ENCODE measurements at places on chromosomes 12 and 14.

DNA sequence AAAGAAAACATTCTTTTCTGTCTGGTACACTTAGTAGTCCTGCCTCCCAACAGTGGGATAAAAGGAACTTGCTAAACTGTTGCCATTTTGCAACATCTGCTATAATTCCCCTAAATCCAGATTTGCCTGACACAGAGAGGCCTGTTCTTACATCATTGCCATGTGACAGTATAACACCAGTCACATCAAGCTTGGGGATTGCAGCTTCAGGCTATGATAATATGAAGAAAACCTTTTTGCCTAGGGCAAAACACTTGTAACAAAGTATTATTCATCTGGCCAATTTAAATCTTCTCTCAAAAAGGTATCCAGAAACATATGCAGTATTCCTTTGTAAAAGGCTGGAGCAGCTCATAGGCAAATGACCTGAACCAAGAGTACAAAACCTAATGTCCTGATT, 80.9 kb upstream of the OTX2 start:
- no peak for DNase-seq

DNA sequence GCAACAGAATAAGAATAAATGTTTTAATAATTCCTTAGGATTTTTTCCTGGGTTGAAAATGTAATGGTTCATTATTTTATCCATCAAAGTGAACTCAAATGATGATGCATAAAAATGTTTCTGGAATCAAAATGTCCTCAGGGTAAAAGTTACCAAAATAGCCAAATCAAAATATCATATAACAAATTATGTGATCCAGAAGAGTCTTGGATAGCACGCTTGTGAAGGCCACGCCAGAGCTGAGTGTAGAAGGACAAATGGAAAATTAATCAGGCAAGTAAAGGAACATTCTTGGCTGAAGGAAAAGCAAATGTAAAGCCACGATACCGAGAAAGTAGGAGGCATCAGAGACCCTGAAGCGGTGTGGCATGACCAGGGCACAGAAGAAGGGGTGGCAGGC, 169.2 kb downstream of the CAPZA3 start:
- DNase-seq: no peak

- peak; percentile 20 for DNase-seq
These were observed 1.3 kb upstream of the RASSF3 start for GRCh38 chr12:64608901-64609535.

- DNase-seq: no peak
These were observed 91.3 kb downstream of the DPF3 start for GRCh38 chr14:72802588-72802946.

DNA sequence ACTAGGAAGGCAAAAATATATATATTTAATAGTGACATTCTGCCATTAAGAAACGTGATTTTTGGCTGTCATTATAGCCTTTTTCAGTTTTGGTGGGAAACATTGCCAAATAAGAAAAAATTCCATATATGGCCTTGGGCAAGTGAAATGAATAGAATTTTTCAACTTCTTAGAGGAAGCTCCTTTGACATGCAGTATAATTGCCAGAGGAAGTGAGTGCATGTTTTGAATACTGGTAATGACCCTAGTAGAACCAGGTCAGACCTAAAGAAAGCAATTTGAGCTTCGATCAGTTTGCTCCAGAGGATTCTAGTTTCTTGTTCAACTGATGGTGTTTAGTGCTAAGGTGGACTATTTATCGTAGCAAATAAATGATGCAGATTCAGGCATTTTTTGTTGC, 26.2 kb upstream of the TRIM9 start:
- no peak for DNase-seq

GRCh38 chr14:59754256-59754655, 116.3 kb downstream of the RTN1 start:
- no peak for DNase-seq

- no peak for DNase-seq
These were observed 7.5 kb downstream of the SLC8A3 start for GRCh38 chr14:70181276-70181675.

- DNase-seq: no peak
These were observed 96.2 kb downstream of the MON2 start for GRCh38 chr12:62562846-62563245.

- no peak for DNase-seq
These were observed 67.9 kb upstream of the ATF1 start for GRCh38 chr12:50695961-50696360.

GRCh38 chr12:75302225-75302624, 27.9 kb downstream of the CAPS2 start:
- no peak for DNase-seq

- no peak for DNase-seq
These were observed 170.6 kb downstream of the OTOGL start for GRCh38 chr12:80269803-80270552.

DNA sequence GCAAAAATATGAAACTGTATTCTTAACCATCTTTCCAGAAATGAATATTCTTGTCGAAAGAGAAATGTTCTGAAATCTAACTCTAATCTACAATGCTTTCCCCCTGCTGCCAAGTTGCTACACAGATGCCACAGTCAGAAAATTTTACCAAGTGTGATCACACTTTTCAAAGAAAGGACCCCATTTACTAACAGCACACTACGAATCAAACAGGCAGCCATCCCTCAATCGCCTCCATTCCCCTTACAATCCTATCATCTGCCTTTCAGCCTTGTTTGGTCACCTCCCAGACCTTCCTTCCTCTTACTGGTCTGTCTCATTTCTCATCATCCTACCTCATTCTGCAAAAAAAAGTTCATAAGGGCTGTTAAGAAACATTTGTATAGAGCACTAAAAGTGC, 190.1 kb downstream of the MED13L start:
- DNase-seq: no peak

GRCh38 chr12:132462788-132463187, 27.2 kb upstream of the FBRSL1 start:
- no peak for DNase-seq

DNA sequence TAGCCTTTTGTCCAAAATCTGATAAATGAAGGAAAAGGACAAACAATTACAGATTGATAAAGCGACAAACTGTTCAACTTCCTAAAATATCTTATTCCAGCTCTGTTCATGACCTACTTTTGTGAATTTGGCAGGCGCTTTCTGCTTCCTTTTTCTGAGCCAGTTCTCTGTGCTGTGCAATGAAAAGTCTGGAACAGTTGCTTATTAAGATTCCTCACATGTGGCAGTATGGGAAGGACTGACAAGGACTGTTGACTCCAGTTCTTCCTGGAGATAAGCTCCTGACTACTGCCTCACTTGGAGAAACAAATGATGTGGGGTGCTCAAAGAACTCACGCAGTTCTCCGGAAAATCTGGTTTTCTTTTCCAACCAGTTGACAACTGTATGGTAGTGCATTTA, 58.3 kb upstream of the ANP32D start:
- no peak for DNase-seq

DNA sequence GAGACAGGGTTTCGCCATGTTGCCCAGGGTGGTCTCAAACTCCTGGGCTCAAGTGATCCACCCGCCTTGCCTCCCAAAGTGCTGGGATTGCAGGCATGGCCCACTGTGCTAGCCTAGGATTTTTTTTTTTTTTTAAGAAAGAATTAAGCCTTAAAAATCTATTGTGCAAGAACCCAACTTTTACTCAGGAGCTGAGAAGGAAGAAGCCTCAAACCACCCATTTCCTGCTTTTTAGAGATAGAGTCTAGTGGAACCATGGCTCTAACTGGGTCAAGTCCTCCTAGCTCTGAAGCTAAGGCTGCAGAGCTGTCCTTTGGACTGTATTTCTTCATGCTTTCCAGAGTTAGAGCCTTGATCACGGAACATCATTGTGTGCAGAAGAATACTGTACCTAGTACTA, 1.3 kb upstream of the TSFM start:
- DNase-seq: no peak

DNA sequence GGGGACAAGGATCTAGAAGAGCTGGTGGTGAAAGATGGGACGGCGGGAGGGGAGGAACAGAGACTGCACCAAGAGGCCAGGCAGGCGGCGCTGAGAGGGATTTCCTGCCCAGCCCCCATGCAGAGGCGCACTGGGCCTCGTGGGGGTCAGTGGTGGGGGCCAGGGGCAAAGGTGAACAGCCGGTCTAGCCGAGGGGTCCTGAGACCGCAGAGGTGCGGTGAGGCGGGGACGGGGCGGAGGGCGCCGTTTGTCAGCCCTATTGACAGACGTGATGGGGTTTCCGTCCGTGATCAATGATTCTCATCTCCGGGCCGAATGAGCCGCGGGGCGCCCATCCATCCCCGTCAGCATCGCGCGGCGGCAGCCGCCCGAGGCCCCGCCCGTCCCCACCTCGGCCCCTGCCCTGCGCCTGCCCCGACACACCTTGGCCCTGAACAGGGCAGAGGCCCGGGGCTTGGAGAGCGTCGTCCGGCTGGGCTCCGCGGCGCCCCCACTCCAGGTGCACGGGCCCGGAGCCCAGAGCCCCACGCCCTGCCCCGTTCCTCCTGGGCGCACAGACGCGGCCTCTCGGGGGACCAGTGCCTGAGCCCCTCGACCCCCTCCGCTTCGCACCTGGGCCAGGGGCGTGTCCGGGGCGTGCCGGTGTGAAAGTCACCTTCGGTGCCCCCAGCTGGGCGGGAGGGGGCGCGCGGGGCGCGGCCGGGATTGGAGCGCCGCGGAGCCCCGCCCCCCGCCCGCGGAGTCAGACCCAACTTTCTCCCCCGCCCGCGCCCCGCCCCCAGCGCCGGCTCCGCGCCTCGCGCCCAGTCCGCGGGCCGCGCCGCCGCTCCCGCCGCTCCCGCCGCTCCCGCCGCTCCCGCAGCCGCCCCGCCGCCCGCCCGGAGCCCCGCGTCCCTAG, at the start of gene NXPH4:
NXPH4 (plus strand) TSS at position 781 of the 898 bp plus-strand sequence. CDS start 176 bp downstream, outside the sequence.
- DNase-seq: no peak

DNA sequence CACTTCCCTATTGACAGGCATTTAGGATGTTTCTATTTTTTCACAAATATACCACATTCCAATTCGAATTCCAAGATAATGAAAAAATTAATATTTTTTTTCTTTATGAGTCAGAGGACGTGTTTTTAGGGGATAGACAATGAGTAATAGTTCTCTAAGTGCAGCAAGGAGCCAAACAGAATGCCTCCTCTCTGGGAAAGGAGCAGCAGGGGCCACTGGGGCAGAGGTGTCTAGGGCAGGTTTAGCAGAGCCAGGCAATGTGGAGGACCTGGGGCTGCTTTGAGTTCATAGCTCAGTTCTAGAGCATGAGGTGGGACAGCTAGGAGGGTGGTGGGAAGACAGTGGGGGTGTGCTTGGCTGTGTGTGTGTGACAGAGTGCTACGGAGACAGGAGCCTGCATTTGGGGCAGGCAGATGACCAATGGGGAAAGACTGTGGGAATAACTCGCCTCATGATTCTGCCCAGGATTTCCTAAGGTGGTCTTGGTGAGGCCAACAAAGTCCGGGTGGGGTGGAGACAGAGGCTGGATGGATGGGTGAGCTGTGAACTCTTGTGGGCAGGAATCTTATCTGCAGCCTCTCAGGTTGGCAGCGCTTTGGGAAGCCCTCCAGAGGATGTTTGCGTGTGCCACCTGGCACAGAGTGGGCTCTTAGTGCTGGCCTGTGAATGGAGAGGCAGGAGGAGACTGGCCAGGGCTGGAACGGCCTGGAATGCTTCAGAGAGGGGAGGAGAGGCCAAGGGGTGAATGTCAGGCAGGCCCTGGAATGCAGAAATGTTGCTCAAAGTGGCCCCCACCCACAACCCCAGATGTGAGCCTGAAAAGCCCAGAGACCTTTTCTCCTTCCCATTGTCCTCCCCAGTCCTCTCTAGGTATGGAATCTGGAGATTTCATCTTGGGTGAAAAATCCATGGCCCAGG, 2.4 kb upstream of the KRT7 start:
- no peak for DNase-seq

- no peak for DNase-seq
These were observed 108.5 kb downstream of the DUSP6 start for GRCh38 chr12:89243771-89244170.

GRCh38 chr14:64525354-64525753, 15.2 kb upstream of the HSPA2 start:
- DNase-seq: no peak

GRCh38 chr12:49762468-49762847, 21.1 kb downstream of the TMBIM6 start:
- no peak for DNase-seq

DNA sequence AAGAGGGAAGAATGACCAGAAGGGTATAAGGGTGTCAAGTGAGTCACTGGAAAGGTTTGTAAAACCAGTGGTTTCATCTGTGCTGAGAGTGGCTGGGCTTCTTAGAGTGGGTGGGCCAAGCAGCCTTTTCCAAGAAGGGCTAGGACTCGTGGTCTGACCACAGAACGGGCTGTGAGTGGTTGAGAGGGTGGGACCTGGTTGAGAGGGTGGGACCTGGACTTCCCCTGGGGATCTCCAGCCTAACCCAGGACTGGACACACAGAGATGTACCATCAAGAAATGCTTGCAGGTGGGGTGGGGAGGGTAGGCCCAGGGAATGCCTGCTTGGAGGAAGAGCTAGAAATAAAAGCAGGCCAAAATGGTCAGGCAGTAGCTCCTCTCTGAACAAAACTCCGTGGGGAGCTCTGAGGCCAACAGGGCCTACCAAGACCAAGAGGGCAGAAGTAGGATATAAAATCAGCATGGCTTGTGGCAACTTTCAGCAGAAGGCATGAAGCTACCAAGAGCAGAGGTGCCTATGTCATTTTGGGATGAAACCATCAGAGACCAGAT, 140.5 kb downstream of the FOXN3 start:
- no peak for DNase-seq

DNA sequence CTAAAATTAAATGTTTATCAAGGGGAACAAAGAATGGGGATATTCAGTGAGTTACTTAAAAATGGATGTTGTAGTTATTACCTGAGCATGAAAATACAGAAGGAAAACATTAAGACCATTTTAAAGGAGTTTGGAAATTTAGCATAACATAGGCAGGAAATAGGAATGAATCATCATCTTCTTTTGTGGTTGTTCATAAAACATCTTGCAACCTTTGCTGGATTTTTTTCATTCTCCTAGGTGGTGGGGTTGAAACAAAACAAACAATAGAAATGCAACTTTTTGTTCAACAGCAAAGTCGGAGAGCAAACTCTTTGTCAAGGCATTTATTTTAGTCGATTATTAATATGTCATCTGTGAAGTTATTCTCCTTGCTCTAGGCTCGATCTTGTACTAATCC, 275.1 kb downstream of the IPO8 start:
- no peak for DNase-seq

GRCh38 chr12:11755302-11755930, 105.9 kb downstream of the ETV6 start:
- no peak for DNase-seq

DNA sequence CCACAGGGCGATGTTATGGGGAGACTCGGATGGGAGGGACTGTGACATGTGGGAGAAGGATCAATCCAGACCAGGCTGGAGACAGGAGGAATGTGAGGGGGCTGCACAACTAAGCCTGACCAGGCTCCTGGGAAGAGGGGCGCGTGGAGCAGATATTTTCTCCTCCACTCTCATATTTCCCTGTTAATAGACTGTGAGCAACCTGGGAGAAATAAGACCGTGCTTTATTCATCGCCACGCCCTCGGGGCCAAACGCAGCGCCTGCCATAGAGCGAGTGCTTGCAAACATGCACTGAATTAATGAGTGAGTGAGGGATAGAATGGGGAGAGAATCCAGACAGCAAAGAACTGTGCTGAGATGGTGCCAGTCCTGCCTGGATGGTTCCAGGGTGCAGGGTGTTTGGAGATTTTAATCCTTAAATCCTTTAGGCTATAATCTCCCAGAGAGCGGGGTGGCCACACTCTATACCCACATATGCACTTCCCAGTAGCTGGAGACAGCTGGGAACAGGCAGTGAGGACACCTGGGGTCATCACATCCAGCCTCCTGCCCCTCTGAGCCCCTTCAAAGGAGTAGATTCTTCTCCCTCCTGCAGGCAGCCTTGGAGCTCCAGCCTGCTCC, 13.6 kb upstream of the FAIM2 start:
- DNase-seq: no peak

GRCh38 chr12:58889557-58889956, 30.7 kb downstream of the LRIG3 start:
- no peak for DNase-seq

- DNase-seq: no peak
These were observed 32.7 kb downstream of the PARP2 start for GRCh38 chr14:20376071-20376588.
